ENCODE measurements at places on chromosomes 4 and X.

DNA sequence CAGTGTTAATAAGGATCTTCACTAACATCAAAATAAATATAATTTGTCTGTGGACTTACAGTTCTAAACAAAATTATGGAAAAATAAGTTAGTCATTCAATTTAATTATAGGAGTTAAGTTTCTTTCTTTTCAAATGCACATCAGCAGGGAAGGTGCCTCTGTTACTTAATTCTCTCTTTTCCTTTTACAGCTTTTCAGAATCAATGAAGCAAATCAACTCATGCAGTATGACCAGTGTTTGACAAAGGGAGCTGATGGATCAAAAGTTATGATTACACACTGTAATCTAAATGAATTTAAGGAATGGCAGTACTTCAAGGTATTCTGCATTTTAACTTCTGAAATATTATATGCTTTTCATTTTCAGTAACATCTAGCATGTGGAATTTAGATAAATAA, 15.9 kb downstream of the HMGB2 start:
- DNase-seq: no peak

GRCh38 chr4:67691328-67691727, 9.6 kb downstream of the UBA6 start:
- no peak for DNase-seq

DNA sequence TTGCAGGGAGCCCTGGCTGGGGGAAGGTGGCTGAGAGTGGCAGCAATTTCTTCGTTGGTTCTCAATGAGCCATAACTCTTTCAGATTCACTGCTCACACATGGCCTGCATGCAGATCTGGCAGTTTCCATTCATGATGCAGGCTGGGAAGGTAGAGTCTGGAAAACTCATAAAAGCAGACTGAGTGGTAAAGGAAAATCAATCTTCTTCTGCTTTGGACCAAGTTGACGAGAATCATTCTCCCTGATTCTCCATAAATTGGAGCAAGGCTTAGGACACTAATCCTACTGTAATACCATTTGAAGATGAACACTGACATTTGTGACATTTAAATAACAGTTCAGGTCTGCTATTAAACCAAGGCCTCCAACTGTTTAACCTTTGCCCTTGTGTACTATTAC, 35.3 kb upstream of the HAND2 start:
- DNase-seq: no peak

DNA sequence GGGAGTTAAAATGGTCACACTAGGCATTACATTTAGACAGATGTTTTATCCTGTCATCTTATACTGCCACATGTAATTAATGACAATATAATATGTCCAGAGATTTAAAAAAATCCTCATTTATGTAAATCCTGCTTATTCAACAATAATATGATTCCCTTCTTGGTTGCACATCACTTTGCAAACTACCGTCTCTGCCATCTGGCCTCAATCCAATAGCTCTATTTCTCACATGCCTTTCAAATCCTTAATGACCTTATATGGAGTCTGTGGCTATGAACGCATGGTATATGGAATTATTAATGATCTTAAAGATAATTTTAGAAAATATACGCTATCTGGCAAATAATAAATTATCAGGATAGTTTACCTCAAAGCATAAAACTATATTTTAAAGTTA, 144.5 kb downstream of the NPNT start:
- DNase-seq: no peak

GRCh38 chrX:17656035-17656418, 81.3 kb upstream of the SCML1 start:
- no peak for DNase-seq

DNA sequence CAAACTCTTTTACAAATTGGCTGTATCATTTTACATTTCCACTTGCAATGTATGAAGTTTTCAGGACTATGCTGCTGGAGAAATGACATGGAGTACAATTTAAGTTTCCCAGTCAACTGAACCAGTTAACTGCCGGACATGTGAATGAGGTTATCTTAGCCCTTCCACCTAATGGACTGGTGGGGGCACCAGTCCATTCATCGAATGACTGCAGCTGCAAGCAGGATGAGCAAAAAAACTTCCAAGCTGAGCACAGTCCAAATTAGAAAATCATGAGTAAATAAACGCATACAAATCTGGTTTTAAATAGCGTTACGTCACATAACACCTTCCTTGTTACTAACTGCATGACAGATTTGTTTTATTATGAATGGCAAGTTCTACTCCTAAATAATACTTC, 1131.5 kb downstream of the PCDH18 start:
- no peak for DNase-seq

DNA sequence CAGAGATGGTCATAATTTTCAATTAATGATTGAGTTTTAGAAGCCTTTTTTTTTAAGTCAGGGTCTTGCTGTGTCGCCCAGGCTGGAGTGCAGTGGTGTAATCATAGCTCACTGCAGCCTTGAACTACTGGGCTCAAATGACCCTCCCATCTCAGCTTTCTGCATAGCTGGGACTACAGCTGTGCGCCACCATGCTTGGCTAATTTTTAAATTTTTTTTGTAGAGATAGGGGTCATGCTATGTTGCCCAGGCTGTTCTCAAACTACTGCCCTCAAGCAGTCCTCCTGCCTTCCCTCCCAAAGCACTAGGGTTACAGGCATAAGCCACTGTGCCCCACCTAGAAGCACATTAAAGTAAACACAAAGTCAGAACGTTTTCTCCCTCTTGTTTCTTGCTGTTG, 51.7 kb downstream of the HTT-AS start:
- DNase-seq: no peak

GRCh38 chr4:105455182-105455581, 18.7 kb downstream of the PPA2 start:
- no peak for DNase-seq

GRCh38 chrX:1925053-1925481, 310.2 kb downstream of the ASMT start:
- no peak for DNase-seq

GRCh38 chr4:87024201-87024600, 89.4 kb downstream of the AFF1 start:
- no peak for DNase-seq

DNA sequence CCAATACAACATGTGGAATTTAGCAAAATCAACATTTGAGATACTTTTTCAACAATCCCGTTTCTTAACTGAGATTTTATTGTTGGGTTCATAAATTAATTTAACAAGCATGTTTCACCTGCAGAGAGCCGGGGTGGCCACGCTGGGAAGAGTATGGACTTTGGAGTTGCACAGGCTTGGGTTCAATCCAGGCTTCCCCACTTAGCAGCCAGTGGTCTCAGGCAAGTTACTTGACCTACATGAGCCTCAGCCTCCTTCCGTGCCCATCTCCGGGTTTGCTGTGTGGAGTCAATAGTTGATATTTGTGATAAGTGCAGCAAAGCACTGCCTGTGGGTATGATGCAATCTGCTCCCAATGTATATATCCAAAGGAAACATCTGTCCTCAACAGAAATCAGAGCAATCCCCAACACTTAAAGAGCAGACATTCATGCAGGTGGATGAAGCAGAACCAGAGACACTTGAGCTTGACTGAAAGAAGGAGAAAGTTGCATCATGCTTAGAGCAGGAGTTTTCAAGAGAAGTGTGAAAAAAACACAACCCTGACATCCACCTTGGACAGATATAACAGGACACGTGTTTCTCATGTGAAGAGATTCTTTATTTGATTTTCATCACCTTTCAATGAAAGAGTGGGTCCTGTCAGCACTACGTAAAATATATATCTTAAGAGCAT, 5.1 kb downstream of the CYTL1 start:
- DNase-seq: no peak

GRCh38 chr4:175961604-175962003, 104.0 kb upstream of the WDR17 start:
- DNase-seq: no peak

- DNase-seq: no peak
These were observed 106.1 kb downstream of the ARAP2 start for GRCh38 chr4:36138220-36138619.

DNA sequence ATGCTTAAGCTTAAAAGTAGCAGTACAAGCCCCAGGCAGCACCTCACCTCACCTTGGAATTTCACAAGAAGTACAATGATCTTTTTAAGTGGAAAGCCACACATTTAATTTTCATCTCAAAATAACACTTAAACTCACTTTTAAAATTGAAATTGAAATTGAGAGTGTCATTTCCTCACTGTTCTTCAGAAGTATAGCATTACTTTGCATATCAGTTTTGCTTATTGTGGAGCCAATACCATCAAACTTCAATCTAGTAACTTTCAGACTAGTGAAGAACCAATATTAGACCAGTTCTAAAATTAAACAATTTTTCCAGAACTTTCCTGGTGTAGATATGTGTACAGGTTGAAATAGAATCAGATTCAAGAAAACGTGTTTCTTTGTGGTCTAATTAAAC, 242.4 kb downstream of the NDST4 start:
- DNase-seq: no peak

- no peak for DNase-seq
These were observed 56.7 kb downstream of the PPP3CA start for GRCh38 chr4:101290654-101291053.

DNA sequence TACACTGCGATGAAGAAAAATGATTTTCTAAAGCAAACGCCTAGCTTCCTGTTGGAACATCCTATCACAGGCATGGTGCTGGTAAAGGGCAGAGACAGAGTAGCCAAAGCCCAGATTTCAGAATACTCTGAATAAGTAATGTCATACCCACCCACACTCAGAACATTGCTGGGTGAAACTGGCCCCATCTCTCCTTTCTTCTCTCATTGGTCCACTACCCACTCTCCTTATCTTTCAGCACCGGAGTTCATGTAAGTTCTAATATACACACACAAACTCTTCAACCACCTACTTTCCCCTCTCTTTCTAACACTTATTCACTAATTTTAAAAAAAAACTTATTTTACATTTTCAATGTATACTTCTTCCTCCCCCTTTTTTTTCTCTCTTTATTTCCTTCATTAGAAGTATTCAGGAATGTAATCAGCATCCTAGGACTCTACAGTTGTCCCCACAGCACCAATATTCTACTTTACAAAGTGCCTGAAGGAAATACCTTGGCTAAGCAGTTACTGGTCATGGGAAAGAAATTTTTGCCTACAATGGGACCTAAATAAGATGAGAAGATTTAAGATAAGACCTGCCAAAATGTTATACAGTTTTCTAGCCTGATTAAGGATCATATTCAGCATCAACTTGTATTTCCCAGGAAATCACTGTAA, 63.0 kb downstream of the SEC24D start:
- no peak for DNase-seq

GRCh38 chrX:19375546-19375945, 31.8 kb downstream of the PDHA1 start:
- DNase-seq: no peak
